IMR-90 (cell line): ENCODE measurements at places on chromosomes 12 and 14. TPM values are rescaled to one million over a fixed set of nuclear protein-coding genes. Genes with fewer than 3 reads are reported as not detected.

RPS6KA5 gene
- total RNA-seq = 0.28 and 0.36 TPM in 2 replicates

REP15 gene
- total RNA-seq = 2.2 and 2.5 TPM in 2 replicates

CLBA1 gene
- total RNA-seq = 2.2 and 2.7 TPM in 2 replicates

GRCh38 chr12:61095111-61095510 is 1165.1 kb upstream of the USP15 start:
- DNase-seq = peak; percentile 4

- DNase-seq = peak; percentile 76
These were observed 25.8 kb upstream of the STRAP start for GRCh38 chr12:15856097-15856982.

GRCh38 chr12:124655698-124656516 is 88.5 kb upstream of the NCOR2 start:
- DNase-seq = peak; percentile 93

DNA sequence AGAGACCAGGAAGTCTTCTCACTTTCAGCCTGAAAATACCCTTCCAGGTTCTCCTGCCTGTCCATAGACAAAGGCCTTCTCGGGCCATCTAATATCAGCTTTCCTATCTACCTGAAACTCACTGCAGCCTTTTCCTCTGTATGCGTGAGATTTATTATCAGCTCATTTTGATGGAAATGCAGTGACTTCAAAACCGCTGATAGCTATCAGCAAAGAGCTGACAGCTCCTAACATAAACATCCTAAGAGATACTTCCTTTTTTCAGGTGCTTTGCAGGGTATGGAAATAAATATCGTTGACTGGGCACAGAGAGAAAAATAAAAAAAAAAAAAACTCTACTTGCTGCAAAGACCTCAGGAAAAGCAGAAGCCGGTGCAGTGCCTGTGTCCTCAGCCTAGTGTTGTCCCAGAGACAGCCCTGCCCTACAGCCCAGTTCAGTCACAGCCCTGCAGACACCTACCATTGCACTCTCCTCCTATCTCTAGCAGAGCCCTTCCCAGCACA is 215.0 kb upstream of the EGLN3 start:
- no peak for DNase-seq

- DNase-seq = peak; percentile 39
These were observed 78.3 kb downstream of the AACS start for GRCh38 chr12:125143491-125143890.

DNA sequence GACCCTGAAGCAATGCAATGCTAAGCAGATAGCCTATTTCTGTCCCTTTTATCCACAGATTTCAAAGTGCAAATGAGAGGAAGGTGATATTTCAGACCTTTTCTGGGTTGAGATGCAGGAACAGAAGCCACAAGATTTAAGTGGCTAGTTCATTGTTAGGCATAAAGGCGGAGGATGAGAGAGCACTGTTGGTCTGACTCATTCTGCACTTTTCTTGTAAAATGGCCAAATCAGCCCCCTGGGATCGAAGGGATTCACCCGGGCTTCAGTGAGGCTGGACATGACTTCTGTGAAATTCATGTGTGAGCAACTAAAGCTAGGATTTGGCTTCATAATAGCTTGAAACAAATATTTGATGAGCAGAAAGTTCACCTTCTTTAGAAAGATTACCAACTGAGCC is 101.9 kb upstream of the OVCH1 start:
- DNase-seq = peak; percentile 44
